Activated CD8-positive, alpha-beta memory T cell treated with anti-CD3 and anti-CD28 coated beads for 24 hours (primary cell): ENCODE measurements at places on chromosomes 12 and 14.

DNA sequence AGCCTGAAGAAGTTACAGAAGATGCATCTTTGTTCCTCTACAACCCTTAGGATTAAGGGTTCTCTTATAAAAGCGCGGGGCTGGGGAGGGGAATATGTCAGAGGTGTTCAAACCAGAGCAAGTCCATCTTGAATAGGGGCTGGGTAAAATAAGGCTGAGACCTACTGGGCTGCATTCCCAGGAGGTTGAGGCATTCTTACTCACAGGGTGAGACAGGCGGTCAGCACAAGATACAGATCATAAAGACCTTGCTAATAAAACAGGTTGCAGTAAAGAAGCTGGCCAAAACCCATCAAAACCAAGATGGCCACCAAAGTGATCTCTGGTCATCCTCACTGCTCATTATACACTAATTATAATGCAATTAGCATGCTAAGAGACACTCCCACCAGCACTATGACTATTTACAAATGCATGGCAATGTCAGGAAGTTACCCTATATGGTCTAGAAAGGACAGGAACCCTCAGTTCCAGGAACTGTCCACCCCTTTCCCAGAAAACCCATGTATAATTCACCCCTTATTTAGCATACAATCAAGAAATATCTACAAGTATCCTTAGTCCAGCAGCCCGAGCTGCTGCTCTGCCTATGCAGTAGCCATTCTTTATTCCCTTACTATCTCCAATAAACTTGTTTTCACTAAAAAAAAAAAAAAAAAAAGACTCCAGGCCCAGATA is 108.1 kb upstream of the FOXN3 start:
- DNase-seq: no peak

GRCh38 chr12:7495136-7495535 is 8.4 kb downstream of the CD163 start:
- no peak for DNase-seq

DNA sequence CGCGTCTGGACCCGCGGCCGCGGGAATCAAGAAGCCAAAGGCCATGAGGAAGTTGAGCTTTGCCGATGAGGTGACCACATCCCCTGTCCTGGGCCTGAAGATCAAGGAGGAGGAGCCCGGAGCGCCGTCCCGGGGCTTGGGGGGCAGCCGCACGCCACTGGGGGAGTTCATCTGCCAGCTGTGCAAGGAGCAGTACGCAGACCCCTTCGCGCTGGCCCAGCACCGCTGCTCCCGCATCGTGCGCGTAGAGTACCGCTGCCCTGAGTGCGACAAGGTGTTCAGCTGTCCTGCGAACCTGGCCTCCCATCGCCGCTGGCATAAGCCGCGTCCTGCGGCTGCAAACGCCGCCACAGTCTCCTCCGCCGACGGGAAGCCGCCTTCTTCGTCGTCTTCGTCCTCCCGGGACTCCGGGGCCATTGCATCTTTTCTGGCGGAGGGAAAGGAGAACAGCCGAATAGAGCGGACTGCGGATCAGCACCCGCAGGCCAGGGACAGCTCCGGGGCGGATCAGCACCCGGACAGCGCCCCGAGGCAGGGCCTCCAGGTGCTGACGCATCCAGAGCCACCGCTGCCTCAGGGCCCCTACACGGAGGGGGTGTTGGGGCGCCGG is 1.0 kb downstream of the INSM2 start:
- peak; percentile 86 for DNase-seq

GRCh38 chr12:50934981-50935807 is 17.1 kb upstream of the HIGD1C start:
- DNase-seq: no peak

- no peak for DNase-seq
Observed at GRCh38 chr12:6987956-6988553, 17.3 kb downstream of the EMG1 start.

DNA sequence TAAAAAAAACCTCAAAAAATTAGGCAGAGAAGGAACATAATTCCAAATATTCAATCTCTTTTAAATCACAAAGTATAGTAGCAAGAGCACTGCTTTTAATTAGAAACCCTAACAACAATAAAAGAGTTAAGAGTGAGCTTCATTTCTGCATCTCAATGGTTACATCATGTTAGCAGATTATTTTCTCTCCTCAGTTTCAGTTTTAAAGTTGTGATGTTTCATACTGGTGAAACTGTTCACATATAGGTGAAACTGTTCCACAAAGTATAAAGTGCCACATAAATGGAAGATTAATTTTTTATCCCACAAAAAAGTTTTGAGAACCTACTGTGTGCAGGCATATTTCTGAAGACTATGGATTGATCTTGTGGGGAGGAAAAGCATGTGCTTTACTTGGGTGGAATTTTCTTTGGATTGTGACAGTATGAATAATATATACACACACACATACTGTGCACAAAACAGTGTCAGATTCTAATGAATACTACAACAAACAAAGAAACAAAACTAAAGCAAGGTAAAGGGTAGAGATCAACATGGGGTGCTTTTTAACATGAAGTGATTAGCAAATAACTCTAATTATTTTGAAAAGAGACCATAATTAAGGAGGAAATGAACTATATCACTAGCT is 17.1 kb downstream of the LUM start:
- DNase-seq: no peak

DNA sequence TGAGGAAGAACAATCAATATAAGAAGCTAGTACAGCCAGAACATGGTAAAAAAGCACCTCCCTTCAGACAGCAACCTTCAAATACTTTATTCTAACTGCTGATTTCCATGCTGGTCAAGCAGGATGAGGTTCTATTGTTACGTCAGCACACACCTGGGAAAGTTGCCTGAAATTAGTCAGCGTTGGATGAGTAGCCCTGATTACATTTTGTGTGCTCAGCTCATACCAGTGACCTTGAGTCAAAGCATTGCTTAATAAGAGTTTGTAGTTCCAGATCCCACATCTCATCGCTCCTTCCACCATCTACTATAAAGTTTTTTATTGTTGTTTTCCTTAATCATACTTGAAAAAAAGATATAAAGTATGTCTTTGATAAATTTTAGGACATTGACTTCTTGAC is 361.5 kb downstream of the EGLN3 start:
- no peak for DNase-seq

GRCh38 chr12:66287275-66287674 is 15.0 kb upstream of the HELB start:
- DNase-seq: no peak

DNA sequence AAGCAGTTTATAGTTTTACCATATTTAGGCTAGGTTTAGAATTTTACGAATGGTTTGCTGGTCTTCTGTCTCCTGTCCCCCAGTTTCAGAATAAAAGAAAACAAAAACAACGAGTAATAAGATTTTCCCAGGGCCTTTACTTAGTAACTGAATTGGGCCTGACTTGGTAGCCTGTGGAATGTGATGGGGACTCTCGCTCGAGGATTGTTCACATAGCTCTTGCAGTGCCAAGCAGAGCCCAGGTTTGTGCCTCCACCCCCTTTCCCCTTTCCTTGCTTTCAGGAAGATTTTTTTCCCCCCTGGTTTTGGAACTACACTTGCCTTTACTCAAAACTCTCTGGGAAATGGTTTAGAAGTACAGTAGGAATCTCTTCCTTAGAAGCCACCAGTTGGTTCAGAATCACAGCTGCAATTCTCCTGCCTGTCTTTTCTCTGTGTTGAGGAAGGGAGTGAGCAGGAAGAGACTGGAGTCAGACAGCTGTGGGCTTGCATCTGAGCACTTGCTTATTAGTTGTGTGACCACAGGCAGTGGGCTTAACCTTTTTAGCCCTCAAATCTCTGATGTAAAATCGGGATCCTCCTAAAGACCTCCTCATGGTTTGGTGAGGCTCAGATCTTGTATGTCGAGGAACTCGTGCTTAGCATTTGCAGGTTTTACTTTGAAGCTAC is 501.2 kb downstream of the PCNX1 start:
- DNase-seq: no peak

DNA sequence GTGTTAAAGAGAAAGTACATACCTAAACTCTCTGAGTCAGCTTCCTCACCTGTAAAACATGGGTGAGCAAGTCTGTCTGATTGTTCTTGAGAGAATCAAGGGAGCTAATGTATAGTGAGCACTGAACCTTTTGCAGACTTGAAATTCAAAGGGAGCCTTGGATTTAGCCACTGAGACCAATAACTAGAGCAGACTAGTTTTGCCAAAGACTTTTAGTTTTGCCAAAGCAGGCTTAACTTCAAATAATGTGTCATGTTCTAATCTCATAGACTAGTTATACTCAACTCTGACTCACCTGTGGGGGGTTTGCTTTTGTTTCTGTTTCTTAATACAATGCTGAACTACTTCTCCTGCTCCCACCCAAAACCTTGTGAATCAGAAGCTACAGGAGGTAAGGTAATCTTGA is 123.7 kb downstream of the SLC25A21 start:
- DNase-seq: no peak

DNA sequence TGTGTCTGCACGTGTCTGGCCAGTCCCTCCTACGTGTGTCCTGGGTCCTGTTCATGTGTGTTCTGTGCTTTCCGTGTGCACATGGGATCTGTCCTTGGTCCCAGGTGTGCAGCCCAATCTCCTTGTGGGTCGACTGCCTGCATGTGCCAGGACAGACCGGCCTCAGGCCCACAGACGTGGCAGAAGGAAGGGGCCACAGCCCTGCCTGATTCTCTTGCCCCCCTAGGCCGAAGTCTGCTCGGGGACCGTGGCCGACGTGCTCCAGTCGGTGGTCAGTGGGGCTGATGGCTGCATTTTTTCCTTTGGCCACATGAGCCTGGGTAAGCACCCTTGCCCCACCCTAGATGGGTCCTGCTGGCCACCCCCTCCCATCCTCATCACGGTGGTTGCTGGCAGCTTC is 34.0 kb downstream of the KIF26A start:
- no peak for DNase-seq

DNA sequence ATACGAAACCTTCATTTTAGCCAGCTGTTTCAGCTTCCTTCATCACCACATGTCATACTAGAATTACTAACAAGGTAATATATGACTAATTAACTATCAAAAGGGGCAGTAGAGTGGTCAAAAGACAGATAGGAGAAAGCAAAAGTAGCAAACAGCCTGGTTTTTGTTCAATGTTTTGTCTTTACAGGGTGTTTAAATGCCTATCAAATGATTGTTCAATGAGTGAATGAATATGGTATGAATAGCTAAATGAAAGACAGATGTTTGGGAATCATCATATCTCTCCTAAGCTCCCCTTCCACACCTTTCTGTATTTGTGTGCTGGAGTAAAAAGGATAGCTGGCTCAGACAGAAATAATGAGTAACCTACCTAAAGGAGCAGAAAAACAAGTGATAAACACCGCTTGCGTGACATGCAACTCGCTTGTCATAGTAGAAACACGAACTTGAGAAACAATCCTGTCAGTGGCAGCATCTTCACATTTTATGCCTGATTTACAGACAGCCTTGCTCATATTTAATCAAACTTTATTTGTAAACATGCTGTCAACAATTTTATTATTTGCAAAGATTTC is 34.2 kb downstream of the ABCC9 start:
- DNase-seq: no peak

GRCh38 chr12:111444314-111444924 is 38.7 kb downstream of the SH2B3 start:
- peak; percentile 69 for DNase-seq

DNA sequence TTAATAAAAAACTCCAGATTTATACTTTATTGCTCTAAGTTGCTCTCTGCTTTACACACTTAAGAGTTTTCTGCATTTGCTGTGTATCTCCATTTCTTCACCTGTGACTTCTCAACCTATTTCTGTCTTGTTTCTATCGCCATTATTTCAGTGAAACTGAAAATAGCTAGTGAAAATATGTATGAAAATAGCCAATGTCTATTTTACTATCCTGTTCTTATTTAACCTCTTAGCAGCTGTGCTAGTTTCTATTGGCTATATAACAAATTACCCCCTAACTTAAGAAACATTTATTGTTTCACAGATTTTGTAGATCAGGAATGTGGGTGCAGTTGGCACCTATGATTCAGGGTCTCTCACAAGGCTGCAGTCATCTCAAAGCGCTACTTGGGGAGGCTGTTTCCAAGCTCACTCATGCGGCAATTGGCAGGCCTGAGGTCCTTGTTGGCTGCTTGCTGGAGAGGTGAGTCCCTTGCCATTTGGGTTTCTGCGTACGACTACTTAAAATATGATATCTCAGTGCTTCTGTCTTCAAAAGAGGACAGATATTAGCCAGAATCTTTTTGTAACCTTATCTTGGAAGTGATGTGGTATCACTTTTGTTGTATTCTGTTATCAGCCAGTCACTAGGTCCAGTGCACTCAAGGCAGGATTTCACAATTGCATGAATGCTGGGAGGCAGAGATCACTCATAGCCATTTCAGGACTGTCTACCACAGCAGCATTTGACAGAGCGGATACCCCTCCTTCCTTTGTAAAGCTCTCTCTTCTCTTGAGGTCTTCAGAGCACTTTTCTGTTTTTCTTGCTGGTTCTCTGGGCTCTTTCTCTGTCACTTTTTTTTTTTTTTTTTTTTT is 7.2 kb downstream of the ERC1 start:
- DNase-seq: no peak

GRCh38 chr14:37124614-37125013 is 47.8 kb downstream of the SLC25A21 start:
- no peak for DNase-seq
